GM19239 (cell line): ENCODE measurements at places on chromosomes 1 and 21.

DNA sequence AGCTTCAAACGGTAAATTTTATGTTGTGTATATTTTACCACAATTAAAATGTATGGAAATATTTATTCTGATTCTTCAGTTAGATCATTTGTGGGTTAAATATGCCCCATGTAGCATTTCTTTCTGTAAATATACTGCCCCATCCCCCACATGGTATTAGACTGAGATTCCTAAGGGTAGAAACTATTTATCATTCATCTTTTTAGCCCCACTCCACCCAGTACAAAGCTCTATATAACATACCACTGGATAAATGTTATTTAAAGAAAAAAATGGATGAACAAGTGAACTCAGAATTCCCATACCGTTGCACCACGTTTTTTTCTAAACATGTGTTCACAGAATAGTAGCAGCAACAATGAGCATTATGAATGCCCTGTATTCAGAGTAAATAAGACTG lies 234.0 kb upstream of the IRF2BP2 start:
- no peak for DNase-seq

GRCh38 chr21:35652196-35652595 lies 408.1 kb downstream of the SETD4 start:
- no peak for DNase-seq

- no peak for DNase-seq
Measured at GRCh38 chr1:155177192-155177917, 3.7 kb downstream of the TRIM46 start.

DNA sequence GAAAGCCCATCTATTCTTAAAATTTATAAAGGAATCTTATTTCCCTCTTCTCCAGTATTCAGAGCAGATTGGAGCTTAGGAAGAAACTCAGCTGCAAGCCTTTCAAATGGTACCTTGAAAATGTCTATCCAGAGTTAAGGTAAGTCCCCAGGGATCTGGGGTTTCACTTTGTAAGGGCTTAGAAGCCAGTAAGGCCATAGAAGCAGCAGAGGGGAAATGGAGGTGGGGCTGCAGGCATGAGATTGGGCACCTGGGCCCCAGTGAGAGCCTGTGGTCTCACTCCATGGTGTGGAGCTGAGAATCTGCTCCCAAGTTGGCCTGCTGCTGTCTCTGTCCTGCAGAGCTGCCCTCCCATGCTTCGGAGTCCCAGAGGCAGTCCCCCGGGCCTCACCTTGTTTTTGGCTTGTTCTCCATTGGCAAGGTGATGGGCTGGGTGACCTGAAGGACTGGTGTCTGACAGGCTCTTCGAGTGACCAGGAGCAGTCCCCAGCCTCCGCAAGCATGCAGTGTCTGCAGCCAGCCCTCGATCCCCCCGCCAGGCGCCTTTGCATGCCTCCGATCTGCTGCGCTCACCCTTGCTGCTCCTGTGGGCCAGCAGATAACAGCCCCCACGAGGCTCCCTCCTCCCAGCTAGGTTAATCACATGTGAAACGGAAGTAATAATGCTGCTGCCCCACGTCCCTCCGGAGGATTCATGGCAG lies 163.1 kb downstream of the PGBD5 start:
- DNase-seq: no peak

DNA sequence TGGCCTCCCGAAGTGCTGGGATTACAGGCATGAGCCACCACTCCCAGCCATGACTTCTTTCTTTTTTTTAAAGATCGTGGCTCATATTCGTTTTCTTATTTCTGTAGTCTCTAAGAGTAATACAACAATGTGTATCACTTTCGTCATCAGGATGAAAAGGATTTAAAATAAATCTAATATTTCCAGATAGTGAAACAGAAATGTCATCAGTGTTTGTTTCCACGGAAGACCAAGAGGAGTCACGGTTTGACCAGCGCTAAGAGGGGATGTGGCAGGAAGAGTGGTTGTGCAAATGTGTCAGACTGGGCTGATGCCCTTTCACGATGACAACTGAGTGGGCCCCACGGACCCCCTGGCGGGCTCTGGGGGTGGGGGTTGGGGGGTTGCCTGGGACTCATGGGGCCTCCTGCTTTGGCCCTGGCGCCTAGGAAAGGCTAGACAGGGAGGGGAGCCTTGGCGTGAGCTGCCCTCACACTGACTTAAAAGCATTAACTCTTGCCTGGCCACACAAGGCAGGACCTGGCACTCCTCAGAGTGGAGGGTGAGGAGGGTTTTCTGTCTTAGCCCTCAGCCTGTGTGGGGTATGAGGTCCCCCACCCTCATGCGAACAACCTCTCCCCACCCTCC lies 8.4 kb downstream of the SOX13 start:
- DNase-seq: no peak

DNA sequence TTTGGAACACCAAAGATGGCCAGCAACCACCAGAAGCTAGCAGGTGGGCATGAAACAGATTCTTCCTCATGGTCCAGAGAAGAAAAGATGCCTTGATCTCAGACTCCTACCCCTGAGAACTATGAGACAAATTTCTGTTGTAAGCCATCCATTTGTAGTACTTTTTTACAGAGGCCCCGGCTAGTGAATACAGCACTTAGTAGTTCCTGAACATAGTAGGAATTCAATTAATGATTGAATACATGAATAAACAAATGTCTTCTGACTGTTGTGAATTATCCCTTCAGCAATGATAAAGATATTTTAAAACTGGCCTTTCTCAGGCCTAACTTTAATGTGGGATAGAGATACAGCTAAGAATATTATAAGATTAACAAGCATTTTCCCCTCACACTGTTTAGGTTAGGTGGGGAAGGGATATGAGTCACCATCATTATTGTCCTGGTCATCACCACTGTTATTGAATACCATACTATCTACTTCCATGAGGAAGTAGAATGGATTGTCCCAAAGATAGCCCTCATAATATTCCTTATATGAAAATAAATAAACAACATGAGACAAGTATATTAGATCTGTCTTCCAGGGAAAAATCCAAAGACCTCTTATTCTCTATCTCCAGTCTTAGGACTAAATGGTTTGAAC lies 51.4 kb downstream of the ADCY10 start:
- DNase-seq: no peak

- DNase-seq: no peak
Measured at GRCh38 chr1:58003988-58004387, 542.5 kb downstream of the OMA1 start.

DNA sequence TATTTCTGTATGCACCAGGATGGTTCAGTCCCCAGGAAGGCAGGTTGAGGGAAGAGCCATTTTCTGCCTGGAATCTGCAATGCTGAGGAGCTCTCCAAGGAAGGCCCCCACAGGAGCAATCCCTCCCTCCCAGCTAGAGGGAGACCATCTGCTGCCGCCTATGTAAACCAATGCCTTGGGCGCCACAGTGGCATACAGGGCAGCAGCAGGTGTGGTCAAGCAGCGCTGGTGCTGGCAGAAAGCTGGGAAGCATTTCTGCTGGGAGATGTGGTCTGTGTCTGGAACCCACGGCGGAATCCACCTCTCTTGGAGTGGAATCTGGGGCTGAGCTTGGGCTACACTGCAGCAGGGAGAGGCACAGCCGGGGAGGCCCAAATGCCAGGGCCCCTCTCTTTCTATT lies 283.3 kb downstream of the RRAGC start:
- DNase-seq: no peak

GRCh38 chr1:179825206-179825605 lies 52.4 kb downstream of the TOR1AIP2 start:
- DNase-seq: no peak

GRCh38 chr1:158059984-158060383 lies 66.5 kb downstream of the KIRREL1 start:
- no peak for DNase-seq

GRCh38 chr1:169049258-169049938 lies 57.1 kb upstream of the ATP1B1 start:
- no peak for DNase-seq

DNA sequence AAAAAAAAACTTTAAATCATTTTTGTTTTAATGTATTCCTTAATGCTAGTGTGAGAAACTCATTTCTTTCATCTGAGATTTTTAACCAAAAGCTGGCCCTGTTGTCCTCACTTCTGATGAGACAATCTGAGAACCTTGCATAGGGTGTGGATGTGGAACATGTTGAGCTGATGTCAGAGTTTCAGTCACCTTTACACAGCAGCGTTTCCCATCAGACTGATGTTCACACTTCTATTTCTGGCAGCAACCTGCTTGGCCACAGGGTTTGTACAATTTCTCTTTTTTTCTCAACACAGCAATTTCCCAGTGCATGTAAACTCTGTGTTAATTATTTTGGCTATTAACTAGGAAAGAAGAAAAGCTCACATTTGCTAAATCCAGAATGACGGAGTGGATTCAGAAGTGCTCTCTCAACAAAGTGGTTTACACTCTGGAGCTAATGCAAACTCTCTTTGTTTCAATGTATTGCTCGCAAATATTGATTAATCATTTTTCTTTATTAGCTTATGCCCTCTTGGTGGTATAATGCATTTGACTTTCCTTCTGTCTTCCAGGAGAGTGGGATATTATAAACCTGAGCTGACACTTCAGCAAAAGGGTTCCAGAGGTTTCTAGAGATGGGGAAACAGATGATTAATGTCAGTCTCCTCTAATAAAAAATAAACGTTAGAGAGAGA lies 70.5 kb upstream of the HSPA13 start:
- peak; percentile 15 for DNase-seq

- no peak for DNase-seq
Measured at GRCh38 chr1:207821464-207822045, 69.7 kb downstream of the CD46 start.

DNA sequence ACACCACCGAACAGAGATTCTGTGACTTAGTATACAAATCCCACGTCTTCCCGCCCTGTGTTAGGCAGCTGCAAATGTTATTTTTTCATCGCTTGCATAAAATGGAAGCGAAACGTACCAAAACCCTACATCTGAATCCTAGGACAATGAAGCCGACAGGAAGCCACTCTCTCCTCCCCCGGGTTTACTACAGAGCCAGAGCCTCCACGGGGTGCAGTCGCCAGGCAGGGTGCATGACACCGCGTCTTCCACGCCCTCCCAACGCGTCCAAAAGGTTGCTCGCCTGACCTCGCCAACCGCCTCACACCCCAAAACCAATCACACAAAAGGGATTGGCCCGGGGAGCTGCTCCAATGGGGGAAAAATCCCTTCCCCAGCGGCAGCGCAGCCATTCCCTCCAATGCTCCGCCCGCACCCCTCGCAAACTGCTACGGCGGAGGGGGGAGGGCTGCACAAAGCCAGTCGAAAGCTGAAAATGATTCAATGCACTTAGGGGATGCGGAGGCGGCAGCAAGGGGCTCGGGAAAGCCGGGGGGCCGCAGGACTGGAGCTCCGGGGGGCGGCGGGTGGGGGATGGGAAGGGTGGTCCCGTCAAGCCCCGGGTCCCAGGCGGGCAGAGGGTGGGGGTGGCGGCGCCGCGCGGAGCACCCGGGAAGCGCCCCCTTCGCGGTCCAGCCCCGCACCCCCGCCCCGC lies 701 bp downstream of the CEP170 start:
- no peak for DNase-seq

- DNase-seq: no peak
Measured at GRCh38 chr1:63868268-63868781, 94.5 kb downstream of the ROR1 start.

DNA sequence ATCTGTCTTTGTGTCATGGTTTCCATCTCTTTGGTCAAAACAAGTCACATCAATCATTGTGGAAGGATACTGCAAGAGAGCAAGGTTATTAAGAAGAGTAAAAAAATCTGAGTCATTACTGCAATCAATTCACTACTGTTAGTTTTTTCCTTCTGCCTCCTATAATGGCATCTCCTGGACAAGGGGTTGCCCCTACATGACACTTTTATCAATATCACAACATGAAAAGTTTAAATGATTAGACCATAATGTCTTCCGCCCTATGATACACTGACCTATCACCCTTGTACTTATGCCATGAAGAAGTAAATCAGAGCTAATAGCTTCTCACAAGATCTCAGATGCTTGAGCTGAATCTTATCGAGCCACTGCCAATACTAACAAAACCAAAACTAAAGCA lies 223.9 kb downstream of the KCNK2 start:
- DNase-seq: no peak

GRCh38 chr1:76330991-76331603 lies 256.6 kb downstream of the ST6GALNAC3 start:
- DNase-seq: peak; percentile 17

DNA sequence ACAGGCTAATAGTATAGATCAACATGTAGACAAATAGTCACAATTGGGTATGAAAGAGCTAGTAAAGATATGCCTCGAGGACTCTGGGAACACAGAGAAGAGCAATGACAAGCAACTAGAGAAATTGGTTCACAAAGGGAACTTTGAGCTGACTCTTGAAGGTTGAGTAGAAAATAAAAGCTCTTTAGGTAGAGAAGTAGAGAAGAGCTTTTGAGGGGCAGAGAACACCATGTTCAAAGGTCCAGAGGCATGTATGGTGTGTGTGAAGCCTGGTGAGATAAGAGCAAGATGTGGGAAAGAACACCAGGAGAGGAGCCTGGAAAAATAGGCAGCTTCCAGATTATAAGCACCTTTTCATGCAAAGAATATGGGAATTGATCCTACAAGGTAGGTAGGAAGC lies 109.7 kb upstream of the MAGI3 start:
- no peak for DNase-seq

DNA sequence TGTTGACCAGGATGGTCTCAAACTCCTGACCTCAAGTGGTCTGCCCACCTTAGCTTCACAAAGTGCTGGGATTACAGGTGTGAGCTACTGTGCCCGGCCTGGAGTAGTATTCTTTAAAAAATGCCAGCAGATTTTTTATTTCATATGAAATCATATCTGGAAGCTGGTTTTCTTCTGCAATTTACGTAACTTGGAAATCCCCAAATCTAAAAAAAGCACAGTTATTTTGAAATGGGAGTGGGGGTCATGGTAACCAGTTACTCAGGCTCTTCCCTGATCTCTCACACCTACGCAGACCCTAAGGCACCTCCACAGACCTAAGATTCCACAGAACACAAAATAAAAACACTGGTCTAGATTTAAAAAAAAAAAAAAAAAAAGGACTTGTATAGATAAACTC lies 219.8 kb downstream of the DAB1 start:
- no peak for DNase-seq

- DNase-seq: no peak
Measured at GRCh38 chr1:12851779-12852178, 3.3 kb upstream of the HNRNPCL1 start.

GRCh38 chr1:50333595-50333974 lies 89.7 kb downstream of the DMRTA2 start:
- DNase-seq: peak; percentile 78

GRCh38 chr1:81340239-81340638 lies 460.5 kb upstream of the ADGRL2 start:
- no peak for DNase-seq

GRCh38 chr21:35504951-35505466 lies 455.9 kb upstream of the RUNX1 start:
- DNase-seq: no peak

- DNase-seq: no peak
Measured at GRCh38 chr1:171061425-171062143, 29.1 kb upstream of the FMO3 start.

- no peak for DNase-seq
Measured at GRCh38 chr1:10857687-10858086, 61.2 kb upstream of the CASZ1 start.

GRCh38 chr1:246160374-246160773 lies 346.7 kb downstream of the SMYD3 start:
- no peak for DNase-seq

GRCh38 chr21:44375281-44375651 lies 21.8 kb downstream of the TRPM2 start:
- DNase-seq: peak; percentile 51

- no peak for DNase-seq
Measured at GRCh38 chr1:53892911-53893310, 1.1 kb upstream of the DIO1 start.

- no peak for DNase-seq
Measured at GRCh38 chr1:30818568-30819243, 61.1 kb upstream of the LAPTM5 start.
